Spinal cord (tissue), 10 donors: ENCODE measurements at places on chromosomes 7 and 10. TPM values are rescaled to one million over a fixed set of nuclear protein-coding genes. Genes with fewer than 3 reads are reported as not detected.

Gene AEBP1
- polyA plus RNA-seq = 83.2 TPM

Gene HACD1
- polyA plus RNA-seq = 23.4 TPM

Gene LHPP
- polyA plus RNA-seq = 52.1 TPM

Gene NHLRC2
- 12.6 TPM for polyA plus RNA-seq

Gene SAP25
- 3.4 TPM for polyA plus RNA-seq

Gene SLC29A4
- 53.8 TPM for polyA plus RNA-seq

Gene SPDYE1
- 4.1 TPM for polyA plus RNA-seq

Gene SPDYE2B
- polyA plus RNA-seq = 0.54 TPM

Gene IFIT1B
- polyA plus RNA-seq = not detected

Gene CRYGN
- polyA plus RNA-seq = 3.0 TPM

Gene CDH23
- 21.5 TPM for polyA plus RNA-seq

Gene HOXA9
- polyA plus RNA-seq = 3.7 TPM

Gene FAS
- polyA plus RNA-seq = 5.1 TPM

Gene HABP2
- polyA plus RNA-seq = 0.09 TPM

Gene BTBD16
- polyA plus RNA-seq = 1.8 TPM

Gene CUZD1
- 1.9 TPM for polyA plus RNA-seq

Gene SLC37A3
- polyA plus RNA-seq = 43.7 TPM

Gene FAM237B
- 0.22 TPM for polyA plus RNA-seq

Gene LOXL4
- polyA plus RNA-seq = 0.76 TPM

Gene HKDC1
- 2.2 TPM for polyA plus RNA-seq

Gene ADCYAP1R1
- 188 TPM for polyA plus RNA-seq

Gene MYO1G
- 0.56 TPM for polyA plus RNA-seq

Gene ARMC3
- 12.8 TPM for polyA plus RNA-seq

Gene GCK
- polyA plus RNA-seq = 14.0 TPM

Gene BLNK
- polyA plus RNA-seq = 5.1 TPM

Gene INHBA
- 3.9 TPM for polyA plus RNA-seq

Gene GRM3
- 28.4 TPM for polyA plus RNA-seq
